ENCODE measurements at places on chromosomes 5 and 9. TPM values are rescaled to one million over a fixed set of nuclear protein-coding genes. Genes with fewer than 3 reads are reported as not detected.

DNA sequence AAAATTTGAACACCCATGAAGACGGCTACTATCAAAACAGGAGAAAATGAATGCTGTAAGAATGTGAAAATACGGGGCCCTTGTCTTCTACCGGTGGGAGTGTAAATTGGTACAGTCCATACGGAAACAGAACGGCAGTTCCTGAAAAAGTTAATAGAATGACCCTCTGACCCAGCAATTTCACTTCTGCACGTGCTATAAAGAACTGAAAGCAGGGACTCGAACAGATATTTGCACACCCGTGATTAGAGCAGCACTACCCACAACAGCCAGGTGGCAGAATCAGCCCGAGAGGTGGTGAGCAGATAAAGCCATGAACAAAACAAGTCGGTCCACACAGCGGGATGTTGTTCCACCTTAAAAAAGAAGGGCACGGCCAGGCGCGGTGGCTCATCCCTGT lies 22.6 kb upstream of the SLC12A7 start:
- H3K36me3 ChIP-seq = no peaks in the 10 kb centered on the region
- DNase-seq = no peak
- no peak overlapping the region for H3K27ac ChIP-seq
- no peaks in the 10 kb centered on the region for H3K27me3 ChIP-seq
- H3K4me3 ChIP-seq = no peak overlapping the region

GRCh38 chr5:135388860-135389435 lies 10.1 kb downstream of the MACROH2A1 start:
- no peaks in the 10 kb centered on the region for H3K36me3 ChIP-seq
- no peak for DNase-seq
- H3K4me3 ChIP-seq = no peak overlapping the region
- no peak overlapping the region for H3K27ac ChIP-seq
- peaks cover 8% of the 10 kb centered on the region for H3K4me1 ChIP-seq
- no peaks in the 10 kb centered on the region for H3K27me3 ChIP-seq

MEF2C gene
- total RNA-seq = 91.4 TPM

DNA sequence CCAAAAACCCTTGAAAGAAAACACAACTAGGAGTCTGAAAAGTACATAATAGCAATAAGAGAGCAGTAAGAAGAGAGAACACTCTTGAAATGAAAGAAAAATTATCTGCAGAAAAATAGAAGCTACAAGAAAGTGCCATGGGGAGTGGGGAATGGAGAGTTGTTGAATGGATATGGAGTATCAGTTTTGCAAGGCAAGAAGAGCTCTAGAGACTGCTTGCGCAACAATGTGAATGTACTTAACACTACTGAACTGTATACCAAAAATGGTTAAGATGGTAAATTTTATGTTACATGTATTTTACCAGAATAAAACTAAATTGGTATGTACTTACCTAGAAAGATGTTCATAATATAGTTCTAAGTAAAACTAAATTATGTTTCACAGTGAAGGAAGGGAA lies 54.8 kb upstream of the RASGRF2 start:
- H3K4me1 ChIP-seq = no peaks in the 10 kb centered on the region
- no peaks in the 10 kb centered on the region for H3K36me3 ChIP-seq
- no peak overlapping the region for H3K27ac ChIP-seq
- DNase-seq = no peak
- H3K27me3 ChIP-seq = no peaks in the 10 kb centered on the region
- H3K4me3 ChIP-seq = no peak overlapping the region

DNA sequence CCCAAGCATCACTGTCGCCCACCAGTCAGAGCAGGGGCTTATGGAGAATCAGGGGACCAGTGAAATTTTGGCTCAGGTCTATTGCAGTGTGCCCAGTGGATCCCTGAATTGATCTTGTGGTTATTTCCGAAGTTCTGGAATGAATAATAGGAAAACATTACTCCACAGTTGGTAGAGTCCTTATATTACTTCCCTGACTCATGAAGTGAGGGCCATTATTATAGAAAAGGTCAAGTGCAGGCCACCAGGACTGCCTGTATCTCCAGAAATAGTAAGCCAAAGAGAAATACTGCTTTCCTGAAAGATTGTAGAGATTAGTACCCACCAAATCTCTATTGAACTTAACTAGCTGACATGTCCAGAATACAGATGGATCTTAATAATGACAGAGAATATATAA lies 335.0 kb downstream of the NPR3 start:
- H3K36me3 ChIP-seq = no peaks in the 10 kb centered on the region
- no peak overlapping the region for H3K4me3 ChIP-seq
- no peak overlapping the region for H3K27ac ChIP-seq
- H3K4me1 ChIP-seq = no peaks in the 10 kb centered on the region

PKD2L2 gene
- total RNA-seq = not detected

DNA sequence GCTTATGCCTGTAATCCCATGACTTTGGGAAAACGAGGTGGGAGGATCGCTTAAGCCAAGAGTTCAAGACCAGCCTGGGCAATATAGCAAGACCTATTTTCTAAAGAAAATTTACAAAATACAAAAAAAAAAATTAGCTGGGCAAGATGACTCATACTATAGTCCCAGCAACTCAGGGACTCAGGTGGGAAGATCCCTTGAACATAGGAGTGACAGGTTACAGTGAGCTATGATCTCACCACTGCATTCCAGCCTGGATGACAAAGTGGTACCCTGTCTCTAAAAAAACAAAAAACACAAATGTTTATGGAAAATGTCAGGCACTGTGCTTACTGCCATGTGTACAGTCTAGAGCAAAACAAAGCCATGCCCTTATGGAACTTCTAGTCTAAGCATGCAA lies 823.3 kb upstream of the DMAC1 start:
- no peaks in the 10 kb centered on the region for H3K4me1 ChIP-seq
- no peak overlapping the region for H3K27ac ChIP-seq
- no peaks in the 10 kb centered on the region for H3K27me3 ChIP-seq

EDIL3 gene
- total RNA-seq = 12.4 TPM

IFNA13 gene
- not detected for total RNA-seq

DNA sequence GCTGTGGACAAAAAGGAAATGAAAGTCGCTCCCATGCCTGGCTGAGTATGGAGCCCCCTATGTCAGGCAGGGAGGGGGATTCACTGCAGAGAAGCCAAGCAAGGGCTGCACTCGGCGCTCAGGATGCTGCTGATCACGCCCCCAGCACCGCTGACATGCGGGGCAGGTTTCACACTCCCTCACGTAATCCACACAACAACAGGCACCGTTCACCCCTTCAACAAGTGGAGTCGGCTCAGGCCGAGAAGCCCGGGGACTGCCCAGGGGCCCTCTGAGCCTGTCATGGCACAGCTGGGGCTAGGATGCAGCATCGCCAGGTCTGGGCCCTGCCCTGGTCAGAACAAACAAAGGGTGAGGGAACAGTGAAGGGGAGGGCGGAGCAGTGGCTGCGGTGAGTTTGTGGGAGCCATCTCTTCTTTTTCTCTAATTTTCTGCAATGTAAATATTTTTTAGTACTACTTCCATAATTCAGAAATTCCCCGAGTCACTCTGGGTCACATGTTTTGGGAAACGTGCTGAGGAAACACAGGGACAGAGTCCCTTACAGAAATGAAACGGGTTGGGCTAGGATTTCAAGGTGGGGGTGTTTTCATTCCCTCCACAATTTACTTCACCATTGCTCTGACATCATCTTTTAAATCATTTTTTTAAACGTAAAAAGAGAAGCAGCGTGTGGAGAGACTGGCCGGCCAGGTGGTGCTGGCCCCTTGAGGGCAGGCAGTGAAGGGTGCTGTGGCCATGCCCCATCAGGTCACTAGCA lies 49.8 kb downstream of the PRRT1B start:
- H3K27me3 ChIP-seq = no peaks in the 10 kb centered on the region
- no peak overlapping the region for H3K4me3 ChIP-seq
- H3K4me1 ChIP-seq = no peaks in the 10 kb centered on the region
- no peaks in the 10 kb centered on the region for H3K36me3 ChIP-seq

- no peak for DNase-seq
- no peak overlapping the region for H3K4me3 ChIP-seq
- H3K36me3 ChIP-seq = no peaks in the 10 kb centered on the region
- no peak overlapping the region for H3K27ac ChIP-seq
- H3K27me3 ChIP-seq = no peaks in the 10 kb centered on the region
Measured at GRCh38 chr5:179879003-179879689, 20.5 kb upstream of the MRNIP start.

GRCh38 chr5:96338091-96338490 lies 95.0 kb downstream of the PCSK1 start:
- H3K27ac ChIP-seq = no peak overlapping the region
- no peaks in the 10 kb centered on the region for H3K36me3 ChIP-seq
- peaks cover 6% of the 10 kb centered on the region for H3K4me1 ChIP-seq
- no peaks in the 10 kb centered on the region for H3K27me3 ChIP-seq
- DNase-seq = no peak

DMRT3 gene
- total RNA-seq = not detected

EQTN gene
- 2.3 TPM for total RNA-seq

DNA sequence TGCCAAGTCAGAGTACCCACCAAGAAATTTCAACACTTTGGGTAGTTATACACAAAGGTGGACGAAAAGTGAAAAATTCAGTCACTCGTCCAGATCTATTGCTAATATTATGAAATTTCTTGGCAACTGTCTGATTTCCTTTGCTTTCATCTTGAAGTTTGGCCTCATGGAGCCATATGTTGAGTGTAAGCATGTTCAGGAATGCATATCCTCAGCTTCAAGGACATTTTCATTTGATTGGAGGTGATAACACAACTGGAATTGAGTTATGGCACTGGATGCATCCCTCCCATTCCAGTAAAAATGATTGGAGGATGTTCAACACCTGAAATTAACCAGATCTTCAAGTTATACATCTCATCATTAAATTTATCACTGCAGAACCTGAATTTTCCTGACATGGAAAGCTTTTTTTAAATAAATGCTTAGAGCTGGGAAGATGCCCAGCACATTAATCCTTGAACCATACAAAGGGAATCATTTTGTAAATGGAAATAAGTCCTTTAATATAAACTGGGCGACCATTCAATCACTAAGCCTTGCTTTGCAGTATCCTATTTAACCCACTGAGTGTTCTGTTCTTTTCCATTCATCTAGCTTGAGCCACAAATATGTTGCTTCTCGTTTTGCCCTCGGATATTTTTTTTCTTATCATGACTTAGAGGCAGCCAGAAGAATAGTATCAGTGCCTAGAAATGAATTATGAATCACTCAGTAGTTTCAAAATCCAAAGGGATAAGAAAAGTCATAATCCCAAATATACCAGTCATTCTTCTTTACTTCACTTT lies 273.7 kb upstream of the PIK3R1 start:
- H3K36me3 ChIP-seq = no peaks in the 10 kb centered on the region
- no peak overlapping the region for H3K27ac ChIP-seq
- DNase-seq = no peak
- no peaks in the 10 kb centered on the region for H3K4me1 ChIP-seq

HAPLN1 gene
- not detected for total RNA-seq

GRCh38 chr5:179805529-179806249 lies 977 bp downstream of the MGAT4B start:
- H3K4me1 ChIP-seq = peaks cover 2% of the 10 kb centered on the region
- H3K27ac ChIP-seq = peak overlapping the region; percentile 92
- no peak for DNase-seq
- H3K36me3 ChIP-seq = no peaks in the 10 kb centered on the region
- no peaks in the 10 kb centered on the region for H3K27me3 ChIP-seq
- peak overlapping the region; percentile 94 for H3K4me3 ChIP-seq

DNA sequence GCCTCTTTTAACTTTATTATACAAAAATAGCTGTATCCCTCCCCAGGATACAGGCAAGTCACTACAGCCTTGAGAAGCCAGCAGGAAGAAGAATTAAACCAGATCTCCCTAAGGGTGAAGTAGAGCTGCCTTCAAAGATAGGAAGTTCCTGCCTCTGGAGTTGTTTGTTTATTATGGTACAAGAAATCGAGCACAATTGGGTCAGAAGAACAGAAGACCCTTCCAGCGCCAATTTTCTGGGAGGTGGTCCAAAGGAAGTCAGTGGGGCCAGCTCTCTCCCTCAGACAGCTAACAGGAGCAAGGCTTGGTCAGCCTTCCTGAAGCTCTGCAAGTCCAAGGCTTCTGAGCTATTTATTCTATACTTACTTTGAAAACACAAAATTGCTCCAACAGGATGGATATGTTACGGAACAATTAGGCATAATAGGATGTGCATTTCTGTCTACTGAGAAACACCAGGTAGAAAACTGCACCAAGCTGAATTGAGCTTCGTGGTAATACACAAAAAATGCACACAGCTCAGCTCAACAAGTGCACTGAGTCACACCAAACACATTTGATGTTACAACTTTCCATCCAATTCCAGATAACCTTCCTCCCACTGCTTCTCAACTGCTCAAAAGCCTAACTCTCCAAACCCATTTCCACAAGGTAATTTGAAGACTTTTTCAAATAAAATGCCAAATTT lies 16.0 kb downstream of the SERINC5 start:
- H3K4me1 ChIP-seq = peaks cover 13% of the 10 kb centered on the region
- no peak overlapping the region for H3K27ac ChIP-seq
- no peak overlapping the region for H3K4me3 ChIP-seq
- no peak for DNase-seq

- H3K4me1 ChIP-seq = no peaks in the 10 kb centered on the region
- H3K27ac ChIP-seq = no peak overlapping the region
- H3K36me3 ChIP-seq = no peaks in the 10 kb centered on the region
- no peak for DNase-seq
Measured at GRCh38 chr5:148214665-148215185, 11.9 kb downstream of the SPINK6 start.

PCDHGA5 gene
- total RNA-seq = 7.2 TPM

LCN12 gene
- 19.2 TPM for total RNA-seq

GRCh38 chr5:102589661-102590060 lies 90.9 kb upstream of the SLCO6A1 start:
- DNase-seq = no peak
- no peaks in the 10 kb centered on the region for H3K27me3 ChIP-seq
- H3K4me1 ChIP-seq = no peaks in the 10 kb centered on the region
- H3K4me3 ChIP-seq = no peak overlapping the region

LPAR1 gene
- 24.4 TPM for total RNA-seq

- no peaks in the 10 kb centered on the region for H3K4me1 ChIP-seq
- no peak overlapping the region for H3K4me3 ChIP-seq
- H3K36me3 ChIP-seq = no peaks in the 10 kb centered on the region
- H3K27me3 ChIP-seq = no peaks in the 10 kb centered on the region
Measured at GRCh38 chr5:96747720-96748119, 60.0 kb downstream of the ERAP1 start.

- H3K4me1 ChIP-seq = peaks cover 6% of the 10 kb centered on the region
- H3K4me3 ChIP-seq = peak overlapping the region; percentile 91
- H3K36me3 ChIP-seq = no peaks in the 10 kb centered on the region
- DNase-seq = no peak
Measured at GRCh38 chr5:141617682-141618029, 1.1 kb downstream of the DIAPH1 start.

- H3K4me1 ChIP-seq = no peaks in the 10 kb centered on the region
- H3K27ac ChIP-seq = no peak overlapping the region
- no peaks in the 10 kb centered on the region for H3K36me3 ChIP-seq
- no peak overlapping the region for H3K4me3 ChIP-seq
Measured at GRCh38 chr9:18776836-18777820, 255.9 kb downstream of the SAXO1 start.

C9orf153 gene
- total RNA-seq = 0.30 TPM

GRCh38 chr5:32044939-32045338 lies 129.2 kb downstream of the GOLPH3 start:
- no peak overlapping the region for H3K27ac ChIP-seq
- no peaks in the 10 kb centered on the region for H3K36me3 ChIP-seq
- H3K27me3 ChIP-seq = no peaks in the 10 kb centered on the region
- no peak overlapping the region for H3K4me3 ChIP-seq

PAIP2 gene
- 75.5 TPM for total RNA-seq
